ENCODE measurements at places on chromosomes 5 and 9.
A peak's percentile ranks its signal among the peaks of the same experiment; 100 is the strongest.

DNA sequence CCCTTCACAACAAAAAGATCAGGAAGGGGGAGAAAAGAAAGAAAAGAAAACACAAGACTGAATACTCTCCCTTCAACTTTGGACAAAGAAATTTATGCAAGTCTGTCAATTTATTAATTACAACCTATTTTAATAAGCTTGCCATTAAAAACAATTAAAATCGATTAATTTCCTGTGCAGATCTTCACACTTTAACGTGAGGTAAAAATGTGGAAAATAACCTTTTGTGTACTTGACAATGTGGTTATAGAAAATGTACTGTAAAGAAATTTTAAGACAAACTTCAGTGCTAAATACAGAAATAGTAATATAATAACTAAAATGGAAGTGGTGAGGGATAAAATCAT, 2.7 kb upstream of the MLLT3 start:
- no peak for DNase-seq

DNA sequence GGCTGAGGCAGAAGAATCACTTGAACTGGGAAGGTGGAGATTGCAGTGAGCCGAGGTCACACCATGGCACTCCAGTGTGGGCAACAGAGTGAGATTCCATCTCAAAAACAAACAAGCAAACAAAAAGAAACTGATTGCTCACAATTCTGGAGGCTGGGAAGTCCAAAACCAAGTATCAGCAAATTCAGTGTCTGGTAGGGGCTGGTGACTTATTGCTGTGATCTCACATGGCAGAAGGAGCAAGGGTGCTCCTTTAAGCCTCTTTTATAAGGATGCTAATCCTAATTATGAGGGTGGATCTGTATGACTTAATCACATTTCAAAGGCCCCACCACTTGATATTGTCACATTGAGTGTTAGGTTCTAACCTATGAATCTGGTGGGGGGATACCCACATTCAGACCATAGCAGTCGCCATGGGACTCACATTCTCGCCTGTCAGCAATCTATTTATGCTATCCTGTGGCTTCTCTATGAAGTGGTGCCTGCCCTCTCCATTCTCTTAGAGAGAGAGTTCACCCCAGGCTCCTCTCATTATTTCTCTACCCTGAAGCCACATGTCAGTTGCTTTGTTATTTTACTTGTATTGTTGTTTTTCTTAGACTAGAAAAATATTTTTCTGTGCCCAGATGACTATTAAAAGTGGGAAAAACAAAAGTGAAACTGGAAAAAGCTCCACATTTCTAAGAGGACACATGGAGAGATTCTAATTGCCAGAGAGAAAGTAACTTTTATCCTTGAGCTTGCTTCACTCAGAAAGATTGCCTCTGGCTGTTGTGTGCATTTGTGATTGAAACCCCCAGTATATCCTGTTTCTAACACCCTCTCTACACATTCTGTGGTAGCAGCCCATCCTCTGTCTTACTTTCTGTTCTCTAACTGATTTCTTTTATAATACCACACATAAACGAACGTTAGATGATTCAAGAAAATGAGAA, 18.8 kb upstream of the PRLR start:
- no peak for DNase-seq

DNA sequence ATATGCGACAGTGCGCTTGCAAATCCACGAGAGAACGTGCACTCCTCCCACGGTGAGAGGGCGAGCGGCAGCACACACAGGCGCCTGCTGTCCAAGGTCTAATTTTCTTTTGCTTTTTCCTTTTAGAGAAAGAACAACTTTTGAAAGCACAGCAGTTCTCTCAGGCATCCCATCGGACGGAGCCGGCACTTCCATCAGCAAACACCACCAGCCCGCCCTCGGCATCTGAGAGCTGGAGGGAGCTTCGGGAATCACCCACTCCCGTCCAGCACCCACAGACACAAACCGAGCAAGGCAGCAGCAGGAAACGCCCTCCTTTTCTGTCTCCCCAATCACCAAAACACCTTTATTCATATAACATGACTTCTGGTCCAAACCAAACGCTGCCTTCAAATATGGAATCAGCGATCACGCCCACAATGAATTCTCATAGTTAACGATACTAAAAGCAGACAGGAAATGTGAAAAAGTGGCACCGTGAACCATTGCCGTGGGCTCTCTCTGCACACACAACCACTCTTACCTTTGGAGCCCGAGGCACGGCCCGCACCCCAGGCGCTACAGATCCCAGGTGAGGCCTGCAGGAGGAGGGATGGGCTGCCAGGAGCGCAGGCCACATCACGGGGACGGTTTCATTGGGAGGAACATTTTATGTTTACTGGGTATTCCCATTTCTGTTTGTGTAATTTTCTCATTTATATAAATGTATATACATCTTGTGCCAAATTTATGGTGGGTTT, 14.2 kb downstream of the LPCAT1 start:
- DNase-seq: no peak

GRCh38 chr5:19496056-19496455, 491.9 kb downstream of the CDH18 start:
- DNase-seq: no peak

- DNase-seq: peak; percentile 40
These were observed 211.7 kb downstream of the LRRC70 start for GRCh38 chr5:62790348-62790747.

DNA sequence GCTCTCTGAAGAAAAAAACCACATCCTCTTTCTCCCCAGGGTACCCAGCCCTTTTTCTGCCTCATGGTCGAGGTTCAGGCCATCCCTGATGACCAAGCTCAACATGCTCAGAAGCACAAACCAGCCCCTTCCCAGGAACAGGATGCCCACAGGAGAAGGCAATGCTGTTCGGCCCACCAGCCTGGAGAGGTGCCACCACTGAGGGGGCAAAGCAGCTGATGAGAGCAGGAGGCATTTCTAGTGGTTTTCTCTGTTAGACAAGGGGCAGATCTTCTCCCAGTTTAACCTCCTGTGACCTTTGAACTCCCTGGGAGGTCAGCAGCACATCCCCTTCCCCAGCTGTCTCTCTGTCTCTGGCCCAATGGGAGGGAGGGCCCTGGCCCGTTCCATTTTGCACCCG, 73.0 kb downstream of the PAX5 start:
- DNase-seq: no peak

GRCh38 chr5:18972177-18972576, 1015.8 kb downstream of the CDH18 start:
- no peak for DNase-seq

DNA sequence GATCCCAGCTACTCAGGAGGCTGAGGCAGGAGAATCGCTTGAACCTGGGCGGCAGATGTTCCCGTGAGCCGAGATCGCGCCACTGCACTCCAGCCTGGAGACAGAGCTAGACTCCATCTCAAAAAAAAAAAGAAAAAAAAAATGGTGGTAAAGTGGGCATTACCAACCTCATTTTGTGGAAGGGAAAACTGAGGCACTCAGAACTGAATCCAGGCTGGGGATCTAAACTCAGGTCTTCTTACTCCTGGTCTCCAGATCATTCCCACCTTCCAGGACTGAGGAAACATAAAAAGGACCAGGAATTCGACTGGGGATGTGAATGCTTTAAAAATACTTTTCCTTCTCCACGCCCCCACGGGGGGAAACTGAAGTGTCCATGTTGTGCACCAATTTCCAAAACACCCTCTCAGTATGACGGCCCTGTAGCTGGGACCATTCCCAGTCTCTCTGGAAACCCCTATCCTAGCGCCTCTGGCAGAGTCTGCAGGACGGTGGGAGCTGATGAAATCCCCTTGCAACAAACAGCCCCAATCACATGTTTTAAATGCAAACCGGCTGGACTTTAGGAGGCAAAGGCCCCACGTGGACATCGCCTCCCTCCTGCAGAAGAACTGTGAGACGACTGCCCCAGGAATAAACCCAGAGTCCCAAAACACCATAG, 8.9 kb upstream of the AKNA start:
- no peak for DNase-seq

Measured in HAP-1 (cell line).